ENCODE measurements at places on chromosomes 3 and 15.

DNA sequence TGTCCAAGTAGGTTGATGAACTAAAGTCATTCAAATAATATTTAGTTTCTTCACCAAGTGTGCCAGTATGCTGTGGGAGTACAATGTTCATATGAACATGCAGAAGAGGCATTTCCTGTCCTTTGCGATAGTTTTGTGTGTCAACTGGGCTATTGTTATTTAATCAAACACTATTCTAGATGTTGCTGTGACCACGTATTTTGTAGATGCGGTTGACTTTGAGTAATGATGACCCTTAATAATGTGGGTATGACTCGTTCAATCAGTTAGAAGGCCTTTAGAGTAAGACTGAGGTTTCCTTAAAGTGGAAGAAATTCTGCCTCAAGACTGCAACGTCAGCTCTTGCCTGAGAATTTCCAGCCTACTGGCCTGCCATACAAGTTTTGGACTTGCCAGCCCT lies 470.7 kb upstream of the CBLB start:
- DNase-seq: no peak

GRCh38 chr3:158991146-158991705 lies 189.4 kb downstream of the MFSD1 start:
- DNase-seq: no peak

- DNase-seq: no peak
These were observed 6.4 kb downstream of the COL8A1 start for GRCh38 chr3:99644746-99645145.

GRCh38 chr3:14866627-14867026 lies 47.9 kb downstream of the FGD5 start:
- no peak for DNase-seq

GRCh38 chr3:170467007-170467406 lies 48.3 kb downstream of the CLDN11 start:
- no peak for DNase-seq

DNA sequence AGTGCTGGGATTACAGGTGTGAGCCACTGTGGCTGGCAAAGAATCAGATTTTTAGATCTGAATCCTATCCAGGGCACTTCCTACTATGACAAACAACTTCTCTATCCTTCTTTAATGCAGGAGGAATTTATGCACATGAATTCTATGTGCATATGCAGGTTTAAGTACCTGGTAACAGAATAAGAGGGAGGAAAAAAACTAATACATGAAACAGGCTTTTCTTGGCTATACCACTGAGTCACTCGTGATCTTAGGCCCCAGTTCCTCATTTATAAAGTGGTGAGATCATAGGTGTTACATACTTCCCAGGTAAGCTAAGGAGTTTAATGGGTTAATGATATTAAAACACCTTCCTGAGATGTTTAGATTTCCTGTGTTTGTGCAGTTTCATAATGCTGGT lies 108.2 kb downstream of the TP63 start:
- no peak for DNase-seq

DNA sequence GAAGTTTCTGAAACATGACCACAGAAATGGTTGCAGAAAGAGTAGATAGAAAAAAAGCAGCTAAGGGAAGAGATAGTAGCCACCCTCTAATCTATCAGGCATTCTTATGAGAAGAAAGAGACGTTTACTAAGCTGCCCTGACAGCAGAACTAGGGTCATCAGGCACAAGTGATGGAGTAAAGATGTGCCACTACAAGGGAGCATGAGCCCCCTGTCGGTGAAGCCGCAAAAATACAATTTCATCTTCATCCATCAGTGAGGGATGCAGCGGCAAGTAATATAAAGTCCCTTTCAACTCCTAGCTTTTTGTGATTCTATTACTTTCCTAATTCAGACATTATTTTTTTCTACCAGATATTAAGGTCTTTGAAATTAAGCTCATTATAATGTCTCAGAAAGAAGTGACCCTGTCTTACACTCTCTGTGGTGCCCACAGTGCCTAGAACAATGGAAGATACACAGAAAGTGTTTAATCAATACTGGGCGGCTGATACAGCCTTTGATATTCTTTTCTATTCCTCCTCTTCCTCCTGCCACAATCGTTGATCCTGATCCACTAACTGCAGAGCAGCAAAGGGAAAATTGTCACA lies 651.6 kb downstream of the NTRK3 start:
- peak; percentile 14 for DNase-seq

DNA sequence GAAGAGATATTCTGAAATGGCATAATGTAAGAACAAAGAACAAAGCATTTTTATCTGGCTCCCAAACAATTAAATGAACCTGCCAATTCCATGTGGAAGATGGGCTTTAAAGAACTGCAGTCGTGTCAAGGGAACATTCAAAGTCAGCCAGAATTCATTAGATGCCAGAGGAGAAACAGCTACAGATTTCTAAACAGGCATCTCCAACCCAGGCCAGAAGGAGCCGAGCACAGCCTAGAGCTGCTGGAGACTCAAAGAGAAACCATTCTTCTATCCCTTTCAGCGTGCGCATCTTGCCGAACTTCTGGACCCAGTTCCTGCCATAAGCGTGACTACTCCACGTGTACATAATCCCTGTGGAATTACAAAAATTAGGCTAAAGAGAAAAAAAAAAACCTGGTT lies 60.4 kb downstream of the MB21D2 start:
- no peak for DNase-seq

GRCh38 chr3:113573728-113574127 lies 41.4 kb downstream of the SIDT1 start:
- DNase-seq: no peak

DNA sequence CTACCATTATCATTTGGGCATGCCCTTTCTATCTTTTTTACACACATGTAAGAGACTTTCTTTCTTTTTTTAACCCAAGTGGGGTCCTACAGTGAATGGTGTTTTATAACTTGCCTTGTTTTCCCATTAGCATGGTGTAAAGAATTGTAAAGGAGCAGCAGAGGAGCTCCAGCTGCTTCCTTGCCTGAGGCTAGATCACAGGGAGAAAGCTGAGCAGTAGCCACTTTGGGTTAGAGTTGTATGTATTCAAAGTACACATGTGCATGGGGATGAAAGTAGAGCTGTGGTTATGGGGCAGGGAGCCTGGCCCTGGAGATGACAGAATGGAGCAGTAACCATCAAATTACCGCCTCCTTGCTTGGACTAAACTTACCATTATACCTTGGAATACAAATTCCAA lies 231.1 kb upstream of the PDZRN3 start:
- DNase-seq: no peak

DNA sequence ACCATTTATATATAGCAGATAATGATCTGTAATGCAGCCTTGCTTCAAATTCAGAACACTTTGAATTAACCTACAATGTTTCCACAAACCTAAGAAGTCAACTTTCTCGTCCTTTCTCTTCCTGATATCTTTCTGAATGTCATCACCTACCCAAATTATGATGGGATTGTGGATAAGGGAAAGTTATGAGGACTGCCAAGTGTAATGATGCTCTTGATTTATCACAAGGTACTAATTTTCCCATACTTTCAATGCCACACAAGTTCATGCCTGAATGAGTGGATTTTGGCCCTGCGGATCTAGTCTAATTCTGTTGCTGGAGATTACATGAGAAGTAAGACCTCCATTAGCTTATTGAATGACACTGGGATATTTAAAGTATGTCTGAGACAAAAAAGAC lies 82.6 kb upstream of the NANOGP8 start:
- DNase-seq: no peak

DNA sequence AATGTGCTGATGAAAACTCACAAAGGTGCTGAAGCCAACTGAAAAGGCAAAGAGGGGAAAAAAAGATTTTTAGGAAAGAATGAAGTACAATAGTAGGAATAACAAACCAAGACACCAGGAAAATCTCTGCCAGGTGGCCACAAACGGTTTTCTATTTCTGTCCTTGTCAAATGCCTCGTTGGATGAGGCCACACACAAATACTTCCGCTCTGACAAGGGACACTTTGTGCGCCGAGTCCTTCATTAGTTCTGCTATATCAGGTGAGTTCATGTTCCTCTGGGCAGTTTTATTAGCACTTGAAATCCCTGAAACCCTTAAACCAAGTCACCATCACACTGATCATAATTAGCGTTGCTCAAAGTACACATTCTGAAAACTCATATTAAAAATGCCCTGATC lies 373.1 kb downstream of the VPS13C start:
- DNase-seq: no peak

DNA sequence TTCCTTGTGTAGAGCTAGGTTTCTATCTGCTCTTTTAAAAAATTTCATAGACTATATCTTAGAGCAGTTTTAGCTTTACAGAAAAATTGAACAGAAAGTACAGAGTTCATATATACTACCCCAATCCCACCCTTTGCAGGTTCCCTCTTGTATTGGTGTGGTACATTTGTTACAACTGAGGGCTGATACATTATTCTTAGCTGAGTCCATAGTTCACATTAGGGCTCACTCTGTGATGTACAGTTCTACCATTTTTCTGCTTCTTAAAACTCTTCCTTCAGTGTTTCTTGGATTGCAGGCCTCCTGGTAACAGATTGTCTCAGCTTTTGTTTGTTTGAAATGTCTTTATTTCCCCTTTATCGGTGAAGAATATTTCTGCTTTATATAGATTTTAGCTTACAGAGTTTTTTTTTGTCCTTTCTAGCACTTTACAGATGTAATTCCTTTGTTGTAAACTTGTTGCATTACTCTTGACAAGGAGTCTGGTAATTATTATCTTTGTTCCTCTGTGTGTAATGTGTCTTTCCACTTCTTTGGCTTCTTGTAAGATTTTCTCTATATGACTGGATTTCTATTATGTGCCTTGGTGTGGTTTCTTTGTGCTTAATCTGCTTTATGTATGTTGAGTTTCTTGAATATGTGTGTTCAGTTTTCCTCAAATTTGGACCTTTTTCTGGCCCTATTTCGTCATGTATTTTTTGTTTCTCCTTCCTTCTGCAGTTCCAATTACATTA lies 25.3 kb downstream of the MEF2A start:
- peak; percentile 20 for DNase-seq

DNA sequence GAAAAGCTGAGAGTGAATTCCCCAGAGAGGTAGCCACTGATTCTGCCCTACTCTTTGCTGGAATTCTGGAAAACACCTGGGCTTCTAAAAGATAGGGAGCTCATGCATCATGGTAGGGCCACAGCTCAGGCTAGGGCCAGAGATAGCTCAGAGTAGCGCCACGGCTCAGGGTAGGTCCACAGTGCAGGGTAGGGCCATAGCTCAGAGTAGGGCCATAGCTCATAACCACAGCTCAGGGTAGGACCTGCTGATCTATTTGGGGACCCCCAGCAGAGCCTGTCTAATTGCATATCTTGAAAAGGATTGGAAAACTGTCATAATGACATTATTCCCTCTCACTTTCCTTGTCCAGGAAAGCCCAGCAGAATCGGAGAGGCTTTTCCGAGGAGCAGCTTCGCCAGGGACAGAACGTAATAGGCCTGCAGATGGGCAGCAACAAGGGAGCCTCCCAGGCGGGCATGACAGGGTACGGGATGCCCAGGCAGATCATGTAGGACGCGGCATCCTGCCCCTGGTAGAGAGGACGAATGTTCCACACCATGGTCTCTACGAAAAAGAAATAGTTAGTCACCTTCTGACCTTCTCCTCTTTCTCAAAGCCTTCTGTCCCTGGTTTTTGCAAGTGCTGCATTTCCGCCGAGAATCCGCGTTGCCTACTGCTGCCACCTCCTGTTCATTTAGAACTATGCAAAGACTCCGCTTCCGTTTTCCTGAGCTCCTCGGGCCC lies 14.5 kb downstream of the TAGLN3 start:
- peak; percentile 76 for DNase-seq

- no peak for DNase-seq
These were observed 164.8 kb downstream of the SYNPR start for GRCh38 chr3:63442918-63443317.

DNA sequence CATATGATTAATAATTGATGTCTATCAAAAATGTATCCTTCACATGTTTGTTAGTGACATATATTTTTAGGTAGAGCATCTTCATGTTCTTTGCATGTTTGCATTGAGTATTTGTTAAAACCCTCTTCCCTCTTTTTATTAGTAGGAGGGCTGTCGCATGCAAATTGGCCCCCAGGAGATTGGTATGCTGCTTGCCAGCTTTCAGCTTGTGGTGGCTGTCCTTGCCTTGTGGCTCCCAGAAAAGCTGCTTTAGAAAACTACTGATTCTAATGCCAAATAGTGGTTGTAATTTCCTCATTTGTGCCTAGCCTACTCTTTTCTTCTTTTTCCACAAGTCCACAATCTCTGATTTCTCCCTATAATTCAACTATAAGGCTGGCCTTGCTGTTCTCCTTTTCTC lies 886.8 kb downstream of the VGLL3 start:
- DNase-seq: no peak
